ENCODE measurements at places on chromosomes 1 and 21.

- DNase-seq = no peak
These were observed 1180.7 kb upstream of the B3GALT2 start for GRCh38 chr1:194367121-194367520.

DNA sequence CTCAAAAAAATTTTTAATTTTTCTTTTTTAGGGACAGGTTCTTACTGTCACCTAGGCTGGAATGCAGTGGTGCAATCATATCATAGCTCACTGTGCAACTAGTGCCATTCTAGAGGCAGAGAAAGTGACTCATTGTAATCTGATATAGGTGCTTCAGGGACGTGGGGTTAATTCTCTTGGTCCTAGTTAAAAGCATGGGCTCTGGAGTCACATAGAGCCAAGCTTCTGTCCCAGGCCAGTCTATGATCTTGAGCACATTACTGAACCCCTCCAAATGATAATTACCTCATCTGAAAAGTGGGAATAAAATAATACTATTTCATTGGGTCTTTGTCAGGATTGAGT is 1.1 kb upstream of the ADIPOR1 start:
- DNase-seq = no peak

DNA sequence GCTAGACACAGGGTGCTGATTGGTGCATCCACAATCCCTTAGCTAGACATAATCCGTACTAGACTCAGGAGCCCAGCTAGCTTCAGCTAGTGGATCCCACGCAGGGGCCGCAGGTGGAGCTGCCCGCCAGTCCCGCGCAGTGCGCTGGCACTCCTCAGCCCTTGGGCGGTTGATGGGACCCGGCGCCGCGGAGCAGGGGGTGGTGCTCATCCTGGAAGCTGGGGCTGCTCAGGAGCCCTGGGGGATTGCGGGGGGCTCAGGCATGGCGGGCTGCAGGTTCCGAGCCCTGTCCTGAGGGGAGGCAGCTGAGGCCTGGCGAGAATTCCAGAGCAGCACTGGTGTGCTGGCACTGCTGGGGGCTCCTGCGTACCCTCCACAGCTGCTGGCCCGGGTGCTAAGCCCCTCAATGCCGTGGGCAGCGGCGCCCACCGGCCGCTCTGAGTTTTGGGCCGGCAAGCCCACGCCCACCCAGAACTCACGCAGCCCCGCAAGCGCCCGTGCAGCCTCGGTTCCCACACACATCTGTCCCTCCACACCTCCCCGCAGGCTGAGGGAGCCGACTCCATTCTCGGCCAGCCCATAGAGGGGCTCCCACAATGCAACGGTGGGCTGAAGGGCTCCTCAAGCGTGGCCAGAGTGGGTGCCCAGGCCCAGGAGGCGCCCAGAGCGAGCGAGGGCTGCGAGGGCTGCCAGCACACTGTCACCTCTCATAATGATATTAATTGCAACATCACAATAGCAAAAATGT is 87.4 kb downstream of the CRB1 start:
- no peak for DNase-seq

DNA sequence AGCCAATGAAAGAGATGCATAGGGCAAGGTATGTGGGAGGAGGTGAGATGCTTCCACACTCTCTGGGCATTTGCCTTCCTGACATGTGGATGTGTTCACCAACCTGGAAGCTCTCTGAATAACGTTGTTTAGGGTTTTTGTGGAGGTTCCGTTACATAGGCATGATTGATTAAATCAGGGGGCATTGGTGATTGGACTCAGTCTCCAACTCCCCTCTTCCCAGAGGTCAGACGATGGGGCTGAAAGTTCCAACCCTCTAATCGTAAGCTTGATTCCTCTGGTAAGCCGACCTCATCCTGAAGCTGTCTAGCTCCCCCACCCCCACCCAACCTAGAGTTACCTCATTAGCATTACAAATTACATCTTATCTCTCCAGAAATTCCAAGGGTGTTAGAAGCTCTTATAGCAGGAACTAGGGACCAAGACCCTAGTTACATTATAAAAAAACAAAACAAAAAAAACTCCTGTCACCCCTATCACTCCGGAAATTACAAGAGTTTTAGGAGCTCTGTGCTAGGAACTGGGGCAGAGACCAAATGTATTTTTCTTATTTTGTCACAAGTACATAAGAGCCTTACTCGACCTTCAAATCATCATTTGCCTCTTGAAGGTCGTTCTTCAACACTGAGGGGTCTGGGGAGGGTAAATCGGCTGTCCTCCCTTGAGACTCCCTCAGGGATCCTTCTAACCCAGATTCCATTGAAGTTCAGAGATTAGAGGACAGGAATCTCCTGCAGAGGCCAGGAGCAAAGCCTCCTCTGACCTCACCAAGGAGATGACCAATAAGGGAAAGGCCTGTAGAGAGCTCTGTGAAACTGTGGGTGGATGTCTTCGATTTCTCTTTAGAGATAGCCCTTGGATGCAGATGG is 58.2 kb downstream of the DNTTIP2 start:
- DNase-seq = no peak

DNA sequence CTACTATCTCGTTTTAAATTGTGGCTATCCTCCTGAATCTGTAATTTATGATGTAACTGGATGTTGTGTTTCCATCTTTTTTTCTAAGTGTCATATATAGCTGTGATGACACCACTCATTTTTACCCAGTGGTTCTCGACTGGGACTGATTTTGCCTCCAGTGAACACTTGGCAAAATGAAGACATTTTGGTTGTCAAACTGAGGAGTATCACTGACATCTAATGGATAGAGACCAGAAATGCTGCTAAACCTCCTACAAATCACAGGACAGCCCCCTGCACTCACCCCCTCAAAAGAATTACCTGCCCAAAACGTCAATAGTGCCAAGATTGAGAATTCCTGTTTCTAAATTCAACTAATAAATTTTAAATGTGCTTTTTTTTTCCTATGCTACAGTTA is 1.9 kb downstream of the TRMT13 start:
- DNase-seq = no peak

- no peak for DNase-seq
These were observed 182.6 kb downstream of the MRPL39 start for GRCh38 chr21:25424634-25425033.

DNA sequence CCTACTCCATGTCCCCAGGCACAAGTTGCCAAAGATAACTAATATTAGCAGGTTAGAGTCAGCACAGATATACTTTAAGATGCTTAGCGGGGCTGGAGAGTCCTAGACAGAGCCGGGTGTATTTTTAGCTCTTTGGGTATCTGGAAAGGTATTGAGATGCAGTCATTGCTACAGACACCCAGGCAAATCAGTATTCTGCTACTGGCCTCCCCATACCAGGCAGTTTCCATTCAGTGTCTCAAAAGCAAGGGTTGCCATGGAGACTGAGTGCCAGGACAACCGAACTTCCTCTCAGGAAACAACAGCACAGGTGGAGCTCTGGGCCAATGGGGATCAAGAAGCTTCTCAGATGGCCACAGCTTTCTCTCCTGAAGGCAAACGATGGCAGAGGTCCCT is 45.3 kb downstream of the KCNC4 start:
- DNase-seq = no peak

- no peak for DNase-seq
These were observed 13.2 kb downstream of the RC3H1 start for GRCh38 chr1:174008979-174009378.

- DNase-seq = no peak
These were observed 5.2 kb downstream of the YARS1 start for GRCh38 chr1:32811917-32812316.

DNA sequence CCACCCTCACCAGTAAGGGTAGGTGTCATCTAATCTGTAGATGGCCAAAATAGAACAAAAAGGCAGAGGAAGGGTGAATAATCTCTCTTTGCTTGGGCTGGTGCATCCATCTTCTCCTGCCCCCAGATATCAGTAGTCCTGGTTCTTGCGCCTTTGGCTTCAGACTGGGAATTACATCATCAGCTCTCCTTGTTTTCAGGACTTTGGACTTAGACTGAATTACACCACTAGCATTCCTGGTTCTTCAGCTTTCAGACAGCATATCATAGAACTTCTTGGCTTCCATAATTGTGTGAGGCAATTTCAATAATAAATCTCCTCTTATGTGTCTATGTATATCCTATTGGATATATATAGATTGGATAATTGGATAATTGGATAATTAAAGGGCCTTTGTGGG is 403.0 kb upstream of the USP24 start:
- no peak for DNase-seq

DNA sequence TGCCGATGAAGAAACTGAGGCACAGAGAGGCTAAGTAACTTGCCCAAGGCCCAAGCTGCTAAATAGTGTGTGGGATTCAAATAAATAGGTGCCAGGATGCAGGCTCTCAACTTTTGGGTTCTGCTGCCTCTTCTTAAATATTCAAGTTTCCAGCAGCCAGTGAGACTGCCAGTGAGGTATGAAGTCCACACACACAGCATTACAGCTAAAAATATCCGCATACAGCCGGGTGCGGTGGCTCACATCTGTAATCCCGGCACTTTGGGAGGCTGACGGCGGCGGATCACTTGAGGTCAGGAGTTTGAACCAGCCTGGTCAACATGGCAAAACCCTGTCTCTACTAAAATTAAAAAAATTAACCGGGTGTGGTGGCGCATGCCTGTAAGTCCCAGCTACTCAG is 78.4 kb upstream of the DIRAS3 start:
- DNase-seq = no peak

- no peak for DNase-seq
These were observed 32.8 kb downstream of the LRRC8B start for GRCh38 chr1:89557445-89557825.

All from stimulated activated CD4-positive, alpha-beta T cell treated with anti-CD3 and anti-CD28 coated beads, TNF-alpha, amount 100 ng/mL, for 4 hours (primary cell).